ENCODE measurements at places on chromosomes 3 and 15. TPM values are rescaled to one million over a fixed set of nuclear protein-coding genes. Genes with fewer than 3 reads are reported as not detected.
A peak's percentile ranks its signal among the peaks of the same experiment; 100 is the strongest.

- DNase-seq = peak; percentile 72
These were observed 41.0 kb downstream of the BCL2L10 start for GRCh38 chr15:52071570-52071969.

GRCh38 chr3:124826703-124827102 is 60.5 kb downstream of the ITGB5 start:
- DNase-seq = peak; percentile 68

- no peak for DNase-seq
These were observed 95.7 kb downstream of the CHDH start for GRCh38 chr3:53750253-53751210.

- peak; percentile 100 for DNase-seq
These were observed at the start of gene LRIG1 for GRCh38 chr3:66500576-66501482. Gene LRIG1, minus strand, starts transcription at chr3:66501022. Its CDS starts 615 bp downstream, at chr3:66500407.

DNA sequence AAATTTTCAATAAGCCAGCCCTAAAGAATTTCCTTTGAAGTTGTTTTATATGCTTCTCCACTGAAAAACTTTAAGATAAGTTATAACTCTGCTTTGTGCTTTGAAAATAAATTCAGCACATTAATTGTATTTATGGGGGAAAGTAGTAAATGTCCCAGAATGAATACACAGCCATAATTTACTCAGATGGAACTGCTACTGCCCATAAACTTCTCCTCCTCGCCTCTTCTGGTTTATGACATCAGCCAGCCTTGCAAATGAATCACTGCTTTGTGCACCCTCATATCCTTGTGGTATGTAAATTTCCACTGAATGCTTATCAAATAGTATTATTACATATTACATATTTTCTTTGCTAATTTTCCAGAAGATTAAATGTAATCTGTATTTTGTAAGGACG is 302.0 kb downstream of the DIPK2A start:
- DNase-seq = no peak

DNA sequence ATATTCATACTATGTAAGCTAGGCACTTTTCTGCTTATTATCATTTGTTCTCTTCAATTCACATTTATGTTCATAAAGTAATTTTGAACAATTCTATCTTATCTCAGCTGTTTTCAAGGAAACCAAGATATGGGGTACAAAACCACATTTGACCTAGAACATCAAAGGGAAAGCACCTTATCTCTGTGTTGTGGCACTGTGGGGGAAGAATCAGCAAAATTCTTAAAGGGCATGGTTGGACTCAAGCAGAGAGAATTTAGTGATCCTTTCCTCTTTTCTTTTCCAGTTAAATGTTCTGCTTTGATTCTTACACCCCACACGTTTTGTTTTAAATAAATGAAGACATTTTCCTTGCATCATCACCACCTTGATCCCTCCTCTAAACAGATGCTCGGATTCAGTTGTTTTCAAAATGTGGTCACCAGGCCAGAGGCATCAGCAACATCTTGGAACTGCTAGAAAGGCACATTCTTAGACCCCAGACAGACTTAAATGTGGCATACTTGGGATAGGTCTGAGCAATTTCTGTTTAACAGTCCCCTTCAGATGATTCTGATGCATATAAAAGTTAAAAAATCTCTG is 128.4 kb upstream of the TP63 start:
- DNase-seq = no peak

DNA sequence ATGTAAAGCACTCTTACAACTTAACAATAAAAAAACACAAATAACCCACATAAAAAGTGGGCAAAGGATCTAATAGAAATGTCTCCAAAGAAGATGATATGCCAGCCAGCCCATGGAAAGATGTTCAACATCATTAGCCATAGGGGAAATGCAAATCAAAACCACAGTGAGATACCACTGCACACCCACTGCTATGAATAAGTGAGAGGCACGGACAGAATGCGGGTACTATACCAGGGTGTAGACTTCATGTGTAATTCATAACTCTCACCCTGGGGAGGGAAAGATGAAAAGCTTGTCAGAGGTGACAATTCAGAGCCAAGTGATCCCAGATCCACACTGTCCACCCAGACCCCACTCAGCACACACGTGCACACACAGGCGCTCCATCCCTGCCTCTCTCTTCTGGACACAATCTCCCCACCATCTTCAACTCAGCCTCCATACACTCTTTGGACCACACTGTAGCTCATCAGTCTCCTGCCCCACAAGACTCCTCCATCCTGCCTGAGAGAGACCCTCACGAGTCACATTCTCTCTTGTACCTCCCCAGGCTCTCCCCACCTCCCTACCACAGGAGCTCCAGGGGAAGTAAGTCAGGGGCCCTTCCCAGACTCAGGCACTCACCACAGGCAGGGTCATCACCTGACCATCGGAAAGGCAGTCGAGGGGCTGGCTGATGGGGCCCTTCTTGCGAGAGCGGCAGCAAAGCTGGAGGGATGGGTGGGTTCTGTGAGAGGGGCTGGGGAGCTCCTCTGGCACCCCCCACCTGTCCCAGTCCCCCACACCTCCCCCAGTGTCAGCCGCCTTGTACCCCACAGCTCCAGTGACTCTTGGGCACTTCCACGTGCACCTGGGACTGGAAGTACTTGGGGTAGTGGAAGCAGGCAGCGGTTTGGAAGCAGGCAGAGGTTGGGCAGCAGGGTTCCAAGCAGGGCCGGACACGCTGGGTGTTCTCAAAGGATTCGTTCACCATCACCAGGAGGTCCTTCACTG is 21.3 kb downstream of the PLA2G4E start:
- DNase-seq = no peak

The GHRL gene
- total RNA-seq = 1.7 TPM

The ACAD11 gene
- total RNA-seq = 17.5 TPM

The GABRR3 gene
- total RNA-seq = not detected

The ZIC4 gene
- not detected for total RNA-seq

All from stomach (tissue), 19 donors.